ENCODE measurements at places on chromosomes 6 and 20.

DNA sequence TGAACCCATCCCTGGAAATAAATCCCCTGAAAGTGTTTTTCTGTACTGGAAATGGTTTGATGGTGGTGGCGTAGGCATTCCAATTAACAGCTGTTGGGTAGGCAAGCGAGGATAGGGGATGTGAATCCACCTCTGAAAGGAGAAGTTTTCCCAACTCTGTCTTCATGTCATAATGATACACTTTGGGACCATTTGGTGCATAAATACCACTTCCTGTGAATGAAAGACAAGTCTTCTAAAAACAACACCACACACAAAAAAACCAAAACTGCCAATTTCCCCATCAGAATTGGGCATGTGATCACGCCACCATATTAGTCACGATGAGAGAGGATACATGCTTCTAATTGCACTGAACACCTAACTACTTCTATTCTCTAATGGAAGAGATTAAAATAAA, 6.4 kb downstream of the VNN2 start:
- no peak for DNase-seq

DNA sequence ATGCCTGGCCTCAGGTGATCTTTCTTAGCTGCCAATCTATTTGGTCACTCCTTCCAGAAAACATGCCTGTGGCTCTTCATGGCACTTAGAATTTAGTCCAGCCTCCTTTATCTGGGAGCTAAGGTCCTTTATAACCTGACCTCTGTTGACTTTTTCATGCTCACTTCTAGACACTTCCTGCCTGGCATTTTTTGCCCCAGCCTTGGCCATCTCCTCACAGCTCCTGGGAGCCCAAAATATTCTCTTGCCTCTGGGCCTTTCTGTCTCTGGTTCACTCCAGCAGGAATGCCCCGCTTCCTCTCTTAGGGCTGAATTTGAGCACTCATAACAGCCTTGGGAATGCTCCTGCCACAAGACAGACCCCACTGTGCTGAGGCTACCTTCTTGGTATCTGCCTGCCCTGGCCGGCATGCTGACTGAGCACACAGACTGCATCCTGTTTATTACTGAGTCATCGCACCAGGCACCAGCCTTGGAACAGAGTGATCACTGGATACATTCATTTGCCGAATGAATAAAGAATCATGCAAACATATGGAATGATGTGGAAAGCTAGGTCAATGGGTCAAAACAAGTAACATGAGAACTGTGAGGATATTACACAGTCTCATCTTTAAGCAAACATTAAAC, 5.8 kb upstream of the EEF1E1 start:
- DNase-seq = no peak

DNA sequence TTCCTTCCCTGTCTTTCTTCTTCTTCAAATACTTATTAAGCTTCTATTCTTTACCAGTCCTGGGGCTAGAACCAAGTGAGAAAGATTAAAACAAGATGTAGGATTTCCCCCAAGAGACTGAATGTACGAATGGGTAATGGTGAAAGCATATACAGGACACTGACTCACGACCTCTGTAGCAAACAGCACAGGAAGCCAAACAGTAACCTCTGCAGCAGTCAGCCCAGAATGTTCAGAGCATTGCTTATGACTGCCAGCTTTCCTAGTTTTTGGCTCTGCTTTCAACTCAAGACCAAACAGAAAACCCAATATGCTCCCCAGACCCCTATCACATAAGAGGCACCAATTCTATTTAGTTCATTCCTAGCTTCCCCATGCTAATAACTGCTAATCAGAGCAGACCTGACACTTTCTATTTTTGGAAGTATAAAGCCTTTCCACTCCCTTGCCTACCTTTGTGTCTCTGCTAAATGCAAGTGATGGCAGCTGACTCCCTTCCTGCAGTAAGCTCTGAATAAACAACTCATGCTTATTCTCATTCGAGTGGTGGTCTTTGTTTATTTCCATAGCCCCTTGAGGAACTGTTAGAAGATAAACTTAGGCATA, 690.6 kb downstream of the EPM2A start:
- DNase-seq = no peak

GRCh38 chr6:41697861-41698781, 37.3 kb downstream of the TFEB start:
- no peak for DNase-seq

GRCh38 chr6:82068721-82069120, 178.8 kb downstream of the IBTK start:
- DNase-seq = no peak

DNA sequence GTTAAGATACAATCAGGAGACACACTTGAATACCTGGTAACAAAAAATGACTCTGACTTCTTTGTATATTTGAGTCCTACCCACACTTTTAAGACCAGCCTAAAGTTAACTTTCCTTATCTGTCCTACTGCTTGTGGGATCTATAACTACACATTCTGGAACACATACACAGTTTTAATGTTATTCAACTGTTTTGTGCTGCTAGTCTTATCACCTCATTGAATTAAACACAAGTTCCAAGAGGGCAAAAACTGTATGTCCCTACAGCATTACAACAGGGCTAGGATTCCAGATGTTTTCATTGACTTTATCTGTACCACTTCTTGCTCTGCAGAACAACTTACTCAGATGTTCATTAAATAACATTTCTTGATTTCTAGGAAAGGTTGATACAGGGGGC, 2.8 kb downstream of the HMGN3 start:
- DNase-seq = no peak

GRCh38 chr20:14785065-14785743, 447.8 kb upstream of the FLRT3 start:
- no peak for DNase-seq

- DNase-seq = no peak
Observed at GRCh38 chr6:14333556-14334305, 216.2 kb downstream of the CD83 start.

- DNase-seq = no peak
Observed at GRCh38 chr6:144413418-144413817, 128.3 kb downstream of the UTRN start.

DNA sequence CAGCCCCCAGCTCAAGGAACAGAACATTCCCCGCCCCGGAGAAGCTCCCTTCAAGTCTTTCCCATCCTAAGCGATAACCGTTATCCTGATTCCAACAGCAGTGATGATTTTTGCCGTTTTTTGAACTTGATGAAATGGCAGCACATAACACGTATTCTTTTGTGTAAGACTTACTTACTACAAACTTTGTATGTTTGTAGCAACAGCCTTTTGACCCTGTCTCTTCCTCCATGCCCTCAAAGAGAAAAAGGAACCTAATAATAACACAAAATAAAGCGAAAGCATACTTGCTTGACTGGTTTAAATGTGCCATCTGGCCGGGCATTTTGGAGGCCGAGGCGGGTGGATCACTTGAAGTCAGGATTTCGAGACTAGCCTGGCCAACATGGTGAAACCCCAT, 26.4 kb upstream of the SLC9A8 start:
- DNase-seq = no peak

DNA sequence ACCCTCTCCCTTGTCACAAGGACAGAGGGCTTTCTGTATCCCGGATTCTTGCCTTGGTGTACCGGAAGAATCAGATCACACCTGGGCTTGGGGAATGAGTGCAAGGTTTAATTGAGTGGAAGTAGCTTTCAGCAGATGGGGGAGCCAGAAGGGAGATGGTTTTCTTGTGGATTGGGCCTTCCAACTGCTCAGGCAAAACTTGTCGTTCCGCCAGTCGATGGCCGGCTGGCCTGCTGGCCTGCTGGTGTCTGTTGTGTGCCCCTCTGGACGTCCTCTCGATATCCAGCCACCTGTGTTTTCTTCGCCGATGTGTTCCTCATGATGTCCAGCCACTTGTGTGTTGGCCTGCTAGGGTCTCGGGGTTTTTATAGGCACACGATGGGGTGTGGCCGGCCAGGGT, 168.1 kb downstream of the CDKAL1 start:
- no peak for DNase-seq

DNA sequence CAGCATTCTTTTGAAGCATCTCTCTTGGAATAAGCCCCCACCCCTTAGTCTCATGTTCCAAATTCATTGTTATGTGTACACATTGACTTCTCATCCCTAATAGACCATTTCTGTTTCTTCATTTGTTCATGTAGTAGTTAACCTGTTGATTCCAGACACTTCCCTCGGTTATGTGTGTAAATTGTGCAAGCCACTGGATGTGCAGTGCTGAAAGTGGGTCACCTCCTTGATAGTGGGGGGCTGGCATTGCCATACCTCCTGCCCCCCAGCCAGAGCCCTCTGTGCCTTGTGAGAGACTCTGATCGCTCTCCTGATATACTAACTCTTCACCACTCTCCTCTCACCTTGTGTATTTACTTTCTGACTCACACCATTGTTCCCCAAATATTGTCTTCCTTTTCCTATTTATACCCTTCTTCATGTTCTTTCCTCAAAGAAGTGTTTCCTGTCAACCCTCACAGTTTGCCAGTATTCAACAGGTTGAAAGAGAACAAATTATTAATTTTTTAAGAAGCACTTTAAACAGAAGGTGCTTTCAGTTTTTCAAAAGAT, 59.0 kb downstream of the HIVEP1 start:
- DNase-seq = no peak

GRCh38 chr6:108526739-108527174, 34.0 kb upstream of the FOXO3 start:
- no peak for DNase-seq

GRCh38 chr20:8032499-8032898, 12.9 kb upstream of the TMX4 start:
- no peak for DNase-seq

GRCh38 chr6:167930295-167930694, 67.2 kb upstream of the KIF25 start:
- no peak for DNase-seq

- DNase-seq = no peak
Observed at GRCh38 chr6:41174610-41175009, 11.7 kb upstream of the TREM2 start.

- DNase-seq = no peak
Observed at GRCh38 chr6:143026696-143027449, 33.8 kb upstream of the AIG1 start.

DNA sequence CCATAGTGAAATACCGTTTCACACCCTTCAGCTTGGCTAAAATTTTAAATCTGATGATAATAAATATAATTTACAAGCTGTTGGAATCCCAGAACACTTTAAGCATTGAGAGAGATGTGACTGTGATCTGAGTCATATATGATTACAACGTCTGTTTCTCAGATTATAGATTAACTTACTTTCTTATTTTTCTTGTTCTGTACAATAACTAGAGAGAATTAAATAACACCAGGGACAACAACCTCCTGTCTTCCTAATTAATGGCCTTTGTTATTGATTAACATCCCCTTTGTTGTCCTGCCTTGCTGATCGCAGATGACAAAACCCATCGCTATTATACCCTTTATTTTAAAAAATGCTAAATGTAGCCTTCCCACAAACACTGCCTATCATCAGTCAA, 87.8 kb upstream of the EZR start:
- no peak for DNase-seq

DNA sequence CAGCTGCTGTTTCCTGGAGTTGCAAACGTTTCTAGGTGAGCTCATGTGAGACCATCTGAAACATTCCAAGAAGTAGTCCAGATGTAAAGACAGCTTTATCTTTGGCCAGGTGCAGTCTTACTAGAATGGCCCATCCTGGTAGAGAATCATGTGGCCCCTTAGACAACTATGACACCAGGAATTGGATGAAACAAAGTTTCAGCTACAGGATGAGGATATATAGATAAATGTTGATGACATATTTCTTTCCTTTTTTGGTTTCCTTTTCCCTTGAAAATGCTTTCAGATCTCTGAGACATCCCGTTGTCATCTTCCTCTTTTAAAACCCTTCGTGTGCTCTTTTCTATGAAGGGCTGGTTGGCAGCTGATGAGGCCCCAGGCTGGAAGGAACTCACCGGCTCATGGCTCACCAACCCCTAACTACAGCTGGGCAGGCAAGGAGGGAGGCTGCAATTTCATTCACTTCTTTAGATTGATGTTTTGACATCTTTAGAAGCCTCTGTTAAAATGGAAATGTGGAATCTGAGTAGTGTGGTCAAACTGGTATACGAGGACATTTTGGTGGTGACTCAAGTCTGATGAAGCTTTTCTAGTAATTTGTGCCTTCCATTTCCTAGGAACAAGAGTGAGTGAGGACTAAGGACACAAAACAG, 167.9 kb upstream of the TNFAIP3 start:
- DNase-seq = no peak

DNA sequence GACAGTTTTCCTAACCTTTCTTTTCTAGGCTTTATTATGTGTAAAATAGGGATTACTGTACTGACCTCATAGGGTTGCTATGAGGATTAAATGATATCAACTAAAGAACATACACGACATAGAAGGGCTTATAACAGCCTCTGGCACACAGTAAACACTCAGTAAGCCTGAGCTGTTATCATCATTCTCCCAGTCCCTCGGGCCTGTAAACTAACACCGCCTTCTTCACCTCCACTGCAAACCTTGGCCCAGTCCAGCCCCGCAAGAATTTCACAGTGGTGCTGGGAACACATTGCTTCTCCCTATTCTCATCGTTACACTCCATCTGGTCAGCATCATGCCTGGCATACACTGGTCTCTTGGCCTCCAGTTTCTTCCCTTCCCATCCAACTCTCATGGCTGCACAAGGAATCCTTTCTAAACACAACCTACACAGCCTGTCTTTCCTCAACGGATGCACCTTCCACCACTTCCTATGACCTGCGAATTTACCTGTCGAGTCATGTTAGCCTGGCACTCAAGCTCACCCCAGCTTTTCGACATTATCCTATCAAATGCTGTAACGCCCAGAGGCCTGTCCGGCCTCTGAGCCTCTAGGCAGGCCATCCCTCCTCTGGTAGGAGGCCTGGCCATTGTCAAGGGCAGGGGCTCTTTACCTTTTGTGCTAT, 92.1 kb downstream of the FYN start:
- DNase-seq = peak; percentile 45

DNA sequence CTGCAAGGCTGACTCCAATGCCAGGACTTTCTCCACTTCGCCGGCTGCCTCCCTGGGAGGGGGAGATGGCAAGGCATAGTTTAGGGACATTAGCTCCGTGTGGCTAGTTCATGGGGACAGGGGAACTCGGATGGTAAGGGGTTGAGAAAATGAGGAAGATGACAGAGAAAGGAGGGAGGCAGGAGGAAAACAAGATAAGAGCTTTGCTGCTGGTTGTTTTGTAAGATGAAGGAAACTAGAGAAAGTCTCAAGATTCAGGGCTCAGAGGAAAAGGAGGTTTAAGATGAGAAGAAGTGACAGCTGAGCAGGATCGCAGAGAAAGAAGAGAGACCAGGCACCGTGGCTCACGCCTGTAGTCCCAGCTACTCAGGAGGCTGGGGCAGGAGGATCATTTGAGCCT, 180.9 kb upstream of the RREB1 start:
- DNase-seq = no peak
